ENCODE measurements at places on chromosomes 12 and 14. TPM values are rescaled to one million over a fixed set of nuclear protein-coding genes. Genes with fewer than 3 reads are reported as not detected.

DNA sequence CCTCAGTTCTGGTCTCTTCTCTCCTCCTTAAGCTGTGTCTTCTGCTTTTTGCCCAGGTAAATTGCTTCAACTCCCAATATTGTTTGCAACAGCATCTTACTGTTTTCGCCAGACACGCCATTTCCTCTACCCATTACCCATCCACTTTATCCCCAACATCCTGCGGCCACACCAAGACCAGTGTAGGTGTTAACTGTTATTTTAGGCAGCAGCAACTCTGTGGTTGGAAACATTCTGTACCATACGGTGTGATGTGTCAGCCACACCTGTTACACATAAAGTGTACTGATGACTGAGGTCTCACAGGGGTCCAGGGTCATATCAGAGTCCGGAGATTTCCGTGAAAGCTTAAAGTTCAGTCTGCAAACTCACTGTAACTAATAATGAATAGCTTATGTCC, 21.8 kb upstream of the KLRD1 start:
- DNase-seq: no peak

KRT3 gene
- total RNA-seq: not detected

LLPH gene
- 28.9 TPM for total RNA-seq

DNA sequence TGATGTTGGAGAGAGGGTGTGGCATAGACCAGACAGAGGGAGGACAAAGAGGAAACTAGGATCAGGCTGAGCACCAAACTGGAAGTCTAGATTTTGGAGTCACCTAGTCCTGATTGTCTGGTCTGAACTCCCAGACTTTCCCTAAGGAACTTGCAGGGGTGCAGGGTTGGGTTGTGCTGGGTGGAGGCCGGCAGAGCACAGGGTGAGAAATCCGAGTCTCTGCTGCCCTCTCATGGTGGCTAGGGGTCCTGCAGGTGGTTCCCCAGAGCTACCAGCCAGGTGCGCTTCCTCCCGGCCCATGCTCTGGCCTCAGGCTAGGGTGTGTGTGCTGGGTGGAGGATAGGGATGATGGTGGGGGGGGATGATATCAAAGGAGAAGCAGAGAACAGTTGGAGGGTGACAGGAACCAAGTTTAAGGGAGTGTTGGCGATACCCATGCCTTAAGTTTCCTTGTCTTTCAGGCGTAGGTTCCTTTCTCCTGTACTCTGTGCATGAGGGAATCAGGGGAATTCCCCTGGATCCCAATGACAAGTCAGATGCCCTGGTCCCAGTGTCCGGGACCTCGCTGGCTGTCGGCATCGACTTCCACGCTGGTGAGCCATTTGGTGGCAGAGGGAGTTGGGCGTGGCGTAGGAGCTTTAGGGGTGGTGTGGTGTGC, 33.5 kb upstream of the NXPH4 start:
- DNase-seq: peak; percentile 73

TAC3 gene
- not detected for total RNA-seq

SPIC gene
- not detected for total RNA-seq

RTN1 gene
- total RNA-seq: 0.96 TPM

CPNE8 gene
- 2.7 TPM for total RNA-seq

CEBPE gene
- not detected for total RNA-seq

GRCh38 chr12:121124402-121125109, 8.1 kb upstream of the P2RX7 start:
- no peak for DNase-seq

DNA sequence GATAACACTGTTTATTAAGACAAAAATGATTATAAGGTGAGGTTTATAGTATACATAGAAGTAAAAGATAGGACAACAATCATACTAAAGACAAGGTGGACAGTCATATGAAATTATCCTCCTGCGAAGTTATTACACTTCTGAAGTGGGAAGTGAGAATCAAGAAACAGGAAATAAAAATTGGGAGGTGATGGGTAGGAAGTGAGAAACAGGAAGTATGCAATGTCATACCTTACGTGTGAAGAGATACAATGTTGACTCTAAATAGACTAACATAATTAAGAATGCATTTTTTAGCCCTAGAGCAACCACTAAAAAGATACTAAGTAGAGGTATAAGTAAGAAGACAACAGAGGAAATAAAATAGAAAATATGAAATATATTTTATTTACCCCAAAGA, 43.7 kb downstream of the GRIN2B start:
- no peak for DNase-seq

ABCB9 gene
- total RNA-seq: 0.97 TPM

All from psoas muscle (tissue), 8 donors.